AG04449 (cell line): ENCODE measurements at places on chromosomes 6 and 20.

DNA sequence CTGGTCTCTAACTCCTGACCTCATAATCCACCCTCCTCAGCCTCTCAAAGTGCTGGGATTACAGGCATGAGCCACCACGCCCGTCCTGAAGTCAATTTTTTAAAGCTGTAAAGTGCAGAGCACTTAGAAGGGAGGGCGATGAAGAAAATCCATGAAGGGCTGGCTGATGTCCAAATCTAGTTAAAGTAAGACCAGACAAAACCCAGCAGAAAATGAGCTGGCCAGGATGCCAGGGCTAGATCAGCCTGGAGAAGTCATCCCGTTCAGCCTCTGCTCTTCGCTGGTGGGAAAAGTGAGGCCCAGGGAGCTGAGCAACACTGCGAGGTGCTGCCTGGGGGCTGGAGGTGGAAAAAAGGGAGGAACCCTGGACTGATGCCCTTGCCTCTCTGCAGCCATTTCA lies 3.1 kb downstream of the BPIFB4 start:
- DNase-seq: no peak

- no peak for DNase-seq
Measured at GRCh38 chr20:52655395-52655794, 316.8 kb upstream of the TSHZ2 start.

- DNase-seq: peak; percentile 91
Measured at GRCh38 chr6:52352239-52353018, 9.5 kb upstream of the PAQR8 start.

GRCh38 chr6:77466055-77466450 lies 2.8 kb upstream of the HTR1B start:
- no peak for DNase-seq

- DNase-seq: no peak
Measured at GRCh38 chr6:27553123-27553904, 80.4 kb upstream of the ZNF184 start.

- no peak for DNase-seq
Measured at GRCh38 chr6:33028220-33028849, 18.9 kb upstream of the HLA-DOA start.

GRCh38 chr6:17278289-17279063 lies 2.7 kb upstream of the RBM24 start:
- DNase-seq: no peak

GRCh38 chr6:63597141-63598048 lies 25.1 kb downstream of the LOC128125822 start:
- DNase-seq: no peak

GRCh38 chr6:11198663-11199603 lies 33.5 kb downstream of the NEDD9 start:
- no peak for DNase-seq

DNA sequence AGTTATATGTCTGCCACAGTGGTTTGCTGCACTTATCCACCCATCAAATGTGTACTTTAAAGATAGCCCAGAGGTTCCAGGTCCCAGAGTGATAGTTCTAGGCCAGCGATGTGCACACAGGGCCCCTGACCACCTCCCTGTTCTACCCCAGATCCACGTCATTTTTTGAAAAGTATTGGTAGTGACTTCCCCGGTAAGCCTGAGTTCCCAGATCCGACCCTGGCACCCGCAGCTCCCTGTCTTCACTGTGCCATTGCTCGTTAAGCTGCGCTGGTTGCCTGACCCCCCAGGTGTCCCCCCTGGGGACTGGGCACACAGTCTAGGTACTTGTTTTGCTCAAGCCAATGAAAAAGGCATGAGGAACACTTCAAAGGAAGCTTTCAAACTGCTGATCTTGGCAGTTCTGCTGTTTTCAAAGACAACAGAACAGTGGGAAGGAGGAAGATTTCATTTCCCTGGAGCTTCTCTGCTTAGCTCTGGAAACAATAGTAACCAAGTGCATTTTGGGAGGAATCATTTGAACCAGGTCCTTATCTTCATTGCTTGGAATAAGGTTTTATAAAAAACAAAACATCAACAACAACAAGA lies 116.3 kb upstream of the TAB2 start:
- DNase-seq: no peak

DNA sequence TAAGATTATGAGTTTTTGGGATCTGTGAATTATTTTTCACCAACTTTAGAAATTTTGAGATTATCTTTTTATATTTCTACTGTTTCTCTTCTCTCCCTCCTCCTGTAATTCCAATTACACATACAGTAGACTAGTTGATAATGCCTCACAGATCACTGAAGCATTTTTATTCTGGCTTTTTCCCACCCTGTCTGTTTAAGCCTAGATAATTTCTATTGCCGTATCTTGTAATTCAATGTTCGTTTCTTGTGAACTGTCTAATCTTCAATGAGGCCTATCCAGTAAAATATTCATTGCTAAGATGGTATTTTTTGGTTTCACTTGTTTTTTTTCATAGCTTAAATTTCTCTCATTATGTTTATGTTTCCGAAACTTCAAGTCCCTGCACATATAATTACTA lies 12.0 kb downstream of the MDN1 start:
- DNase-seq: no peak

GRCh38 chr6:158793432-158793831 lies 25.7 kb downstream of the EZR start:
- DNase-seq: peak; percentile 12

DNA sequence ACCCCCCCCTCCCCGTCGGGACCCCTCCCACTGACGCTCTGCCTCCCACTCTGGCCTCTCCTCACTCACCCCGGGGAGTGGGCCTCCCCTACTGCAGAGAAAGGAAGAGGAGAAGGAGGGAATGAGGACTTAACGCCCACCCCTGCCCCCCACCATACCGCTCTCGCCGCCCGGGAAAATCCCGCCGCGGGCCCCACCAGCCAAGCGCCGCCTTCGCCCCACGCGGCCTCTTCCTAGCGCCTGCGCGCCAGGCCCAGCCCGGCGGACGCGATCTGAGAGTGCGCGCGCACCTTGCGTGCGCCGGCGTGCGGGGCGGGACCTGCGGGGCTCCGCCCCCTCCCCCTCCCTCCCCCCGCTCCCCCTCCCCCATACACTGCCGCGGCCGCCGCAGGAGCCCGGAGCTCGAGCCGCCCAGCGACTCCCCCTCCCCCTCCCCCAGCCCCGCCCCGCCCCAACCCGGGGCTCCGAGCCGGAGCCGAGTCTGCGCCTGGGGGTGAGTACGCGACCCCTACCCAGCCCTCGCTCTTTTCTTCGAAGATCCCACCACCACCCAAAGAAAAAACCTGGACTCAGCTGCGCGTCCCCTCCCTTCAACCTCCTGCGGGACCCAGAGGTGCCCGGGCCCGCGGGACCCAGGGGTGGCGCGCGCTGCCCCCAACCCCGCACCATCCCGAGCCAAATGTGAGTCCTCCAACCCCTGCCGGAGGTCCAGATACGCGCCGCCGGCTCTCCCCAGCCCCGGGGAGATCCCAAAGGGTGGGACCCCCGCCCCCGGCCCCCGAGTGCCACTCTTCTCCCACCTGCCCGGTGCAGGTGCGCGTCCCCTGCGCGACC lies at the start of the genes MRPL14 and TMEM63B:
MRPL14 (minus strand) TSS at position 267 of the 834 bp plus-strand sequence. CDS start 10,841 bp downstream, outside the sequence.
TMEM63B (plus strand) TSS at position 369 of the 834 bp plus-strand sequence. CDS start 7,031 bp downstream, outside the sequence.
- no peak for DNase-seq

GRCh38 chr6:2909718-2910117 lies 6.6 kb upstream of the SERPINB9 start:
- DNase-seq: no peak
